ENCODE measurements at places on chromosomes 2 and 18.

- DNase-seq = peak; percentile 84
Observed at GRCh38 chr2:54859997-54860701, 136.7 kb downstream of the EML6 start.

GRCh38 chr2:122707224-122707824 lies 951.9 kb downstream of the TSN start:
- no peak for DNase-seq

DNA sequence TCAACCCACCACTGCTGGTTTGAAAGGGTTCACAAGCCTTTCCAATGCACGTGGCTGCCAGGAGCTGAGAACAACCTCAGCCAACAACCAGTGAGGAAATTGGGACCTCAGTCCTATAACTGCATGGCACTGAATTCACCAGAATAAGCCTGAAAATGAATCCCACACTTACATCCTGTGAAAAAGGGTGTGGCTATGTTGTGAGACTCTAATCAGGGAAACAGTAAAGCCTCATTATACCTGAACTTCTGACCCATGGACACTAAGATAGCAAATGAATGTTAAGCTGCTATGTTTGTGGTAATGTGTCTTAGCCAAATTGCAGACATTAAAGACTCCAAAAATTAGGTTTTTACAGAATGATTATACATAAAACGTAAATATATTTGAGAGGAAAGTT lies 515.8 kb downstream of the IRS1 start:
- DNase-seq = no peak

GRCh38 chr18:22499421-22499820 lies 81.7 kb upstream of the CTAGE1 start:
- no peak for DNase-seq

- no peak for DNase-seq
Observed at GRCh38 chr2:96773922-96774321, 13.2 kb downstream of the CNNM4 start.

DNA sequence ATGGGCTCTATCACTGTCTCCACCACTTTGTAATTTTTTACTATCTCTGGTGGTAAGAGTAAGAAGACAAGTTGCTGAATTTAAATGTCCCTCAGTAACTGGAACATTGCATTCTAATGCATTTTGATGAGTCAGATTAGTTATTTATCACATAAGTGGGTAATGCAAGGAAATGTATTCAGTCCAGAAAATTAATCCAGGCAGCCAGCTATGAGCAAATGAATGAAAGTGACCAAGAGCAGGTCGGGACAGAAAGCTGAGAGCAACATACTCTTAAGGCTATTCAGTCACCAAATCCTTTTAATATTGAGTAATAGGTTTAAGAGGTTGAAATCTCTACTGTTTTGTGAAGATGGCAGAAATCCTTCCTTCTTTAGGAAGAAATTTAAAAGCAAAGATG lies 265.5 kb upstream of the PARD3B start:
- DNase-seq = no peak

DNA sequence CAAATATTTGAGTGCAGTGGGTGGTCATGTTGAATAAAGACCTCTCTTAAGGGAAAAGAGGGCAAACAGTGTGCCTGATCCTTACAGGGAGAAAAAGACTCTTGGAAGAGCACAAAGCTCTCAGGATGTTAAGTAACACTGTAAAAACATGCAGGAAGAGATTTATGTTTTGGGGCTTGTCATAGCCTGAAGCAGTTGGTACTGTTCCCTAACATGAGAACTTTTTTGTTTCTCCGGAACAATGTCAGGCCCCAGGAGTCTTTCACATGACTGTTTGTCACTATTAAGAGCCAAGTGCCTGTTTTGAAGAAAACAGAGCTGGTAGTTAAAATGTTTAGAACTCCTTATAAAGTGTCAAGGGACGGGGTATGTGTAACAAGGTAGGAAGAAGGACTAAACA lies 83.7 kb upstream of the B3GNT2 start:
- DNase-seq = peak; percentile 35

GRCh38 chr18:49127471-49128190 lies 176.9 kb upstream of the SMAD7 start:
- DNase-seq = no peak

DNA sequence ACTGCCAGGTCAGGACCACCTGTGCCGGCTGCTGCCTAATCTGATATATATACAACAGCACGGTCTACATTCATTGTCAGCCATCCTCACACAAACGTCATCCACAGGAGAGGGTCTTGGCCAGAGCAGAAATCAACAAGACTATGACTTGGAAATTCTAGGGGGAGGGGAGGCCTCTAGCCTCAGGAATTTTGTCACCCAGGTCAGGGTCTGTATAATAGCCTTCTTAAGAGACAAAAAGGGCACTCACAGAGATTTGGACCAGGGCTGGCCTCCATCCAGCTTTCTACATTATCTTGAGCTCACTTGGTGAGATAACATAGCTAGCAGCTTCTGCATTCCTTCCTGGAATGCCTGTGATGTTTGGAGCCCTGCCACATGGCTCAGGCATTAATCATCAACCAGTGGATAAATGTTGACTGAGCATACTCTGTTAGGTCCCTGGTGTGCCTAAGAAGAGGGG lies 50.4 kb upstream of the CTIF start:
- DNase-seq = peak; percentile 87

DNA sequence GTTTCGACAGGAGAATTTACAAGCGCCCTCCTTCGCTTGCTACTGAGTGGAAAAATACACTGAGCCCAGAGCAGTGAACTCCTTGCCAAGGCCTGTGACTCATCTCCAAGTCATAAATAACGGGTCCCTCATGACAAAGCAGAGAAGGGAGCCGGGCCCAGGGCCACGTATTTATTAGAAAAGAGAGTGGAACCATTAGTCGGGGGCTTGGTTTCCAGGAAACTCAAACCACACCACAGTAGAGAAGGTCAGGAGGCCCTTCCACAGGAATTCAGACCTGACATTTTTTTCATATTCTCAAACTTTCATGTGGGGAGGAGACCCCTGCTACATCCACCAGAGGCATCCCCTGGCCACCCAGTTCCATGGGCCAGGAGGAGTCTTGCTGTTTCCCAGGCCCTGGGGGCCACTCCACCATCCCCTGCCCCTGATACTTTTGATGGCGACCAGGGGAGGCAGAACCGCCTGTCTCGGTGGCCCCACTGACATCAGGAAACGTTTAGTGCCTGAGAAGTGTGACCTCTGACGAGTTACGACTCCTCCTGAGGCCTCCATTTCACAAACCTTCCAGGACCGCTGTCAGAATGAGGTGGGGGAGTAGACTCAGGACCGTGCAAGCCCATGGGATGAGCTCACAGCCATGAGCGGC lies 289.7 kb downstream of the DYSF start:
- DNase-seq = peak; percentile 96

DNA sequence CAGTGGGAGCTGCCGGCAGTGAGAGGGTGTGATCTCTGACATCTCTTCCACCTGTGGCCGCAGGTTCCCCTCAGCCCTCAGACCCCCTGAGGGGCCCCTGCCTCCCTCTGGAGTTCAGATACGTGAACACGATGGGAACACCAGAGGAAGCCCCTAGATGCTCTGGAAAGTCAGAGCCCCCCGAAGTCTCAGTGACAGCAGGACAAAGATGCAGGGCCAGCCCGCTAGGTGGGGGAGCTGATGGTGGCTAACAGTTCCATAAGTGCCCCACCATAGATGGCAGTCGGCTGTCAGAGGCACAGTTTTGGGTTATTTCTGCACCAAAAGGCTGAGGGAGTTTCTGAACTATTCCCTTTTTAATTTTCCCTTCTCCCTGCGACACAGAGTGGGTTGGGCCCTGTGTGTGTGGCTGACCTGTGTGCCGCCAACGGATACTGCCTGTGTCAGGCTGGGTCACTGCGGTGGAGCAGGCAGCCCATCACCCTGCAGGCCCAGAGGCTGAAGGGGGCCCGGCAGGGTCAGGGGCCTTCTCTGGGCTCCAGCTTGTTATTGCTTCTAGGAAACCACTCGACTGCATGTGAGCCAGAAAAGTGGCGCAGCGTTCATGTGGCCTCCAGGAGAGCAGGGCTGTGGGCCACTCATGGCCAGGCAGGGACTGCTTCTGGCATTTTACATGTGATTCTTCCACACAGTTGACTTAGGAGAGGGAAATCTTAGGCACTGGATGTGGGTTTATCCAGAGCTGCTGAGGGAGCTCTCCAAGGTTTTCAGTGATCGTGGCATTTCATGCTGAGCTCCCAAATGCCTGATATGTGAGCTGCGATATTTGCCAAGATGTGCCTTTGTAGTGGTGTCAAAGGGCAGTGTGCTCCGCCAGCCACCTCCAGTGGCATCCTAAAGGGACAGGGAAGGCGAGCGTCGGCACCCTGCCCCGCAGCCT lies 225.1 kb downstream of the SH3RF3 start:
- DNase-seq = no peak

GRCh38 chr18:58132595-58133261 lies 88.7 kb downstream of the NEDD4L start:
- DNase-seq = no peak

GRCh38 chr2:29618024-29618423 lies 303.4 kb downstream of the ALK start:
- DNase-seq = no peak

DNA sequence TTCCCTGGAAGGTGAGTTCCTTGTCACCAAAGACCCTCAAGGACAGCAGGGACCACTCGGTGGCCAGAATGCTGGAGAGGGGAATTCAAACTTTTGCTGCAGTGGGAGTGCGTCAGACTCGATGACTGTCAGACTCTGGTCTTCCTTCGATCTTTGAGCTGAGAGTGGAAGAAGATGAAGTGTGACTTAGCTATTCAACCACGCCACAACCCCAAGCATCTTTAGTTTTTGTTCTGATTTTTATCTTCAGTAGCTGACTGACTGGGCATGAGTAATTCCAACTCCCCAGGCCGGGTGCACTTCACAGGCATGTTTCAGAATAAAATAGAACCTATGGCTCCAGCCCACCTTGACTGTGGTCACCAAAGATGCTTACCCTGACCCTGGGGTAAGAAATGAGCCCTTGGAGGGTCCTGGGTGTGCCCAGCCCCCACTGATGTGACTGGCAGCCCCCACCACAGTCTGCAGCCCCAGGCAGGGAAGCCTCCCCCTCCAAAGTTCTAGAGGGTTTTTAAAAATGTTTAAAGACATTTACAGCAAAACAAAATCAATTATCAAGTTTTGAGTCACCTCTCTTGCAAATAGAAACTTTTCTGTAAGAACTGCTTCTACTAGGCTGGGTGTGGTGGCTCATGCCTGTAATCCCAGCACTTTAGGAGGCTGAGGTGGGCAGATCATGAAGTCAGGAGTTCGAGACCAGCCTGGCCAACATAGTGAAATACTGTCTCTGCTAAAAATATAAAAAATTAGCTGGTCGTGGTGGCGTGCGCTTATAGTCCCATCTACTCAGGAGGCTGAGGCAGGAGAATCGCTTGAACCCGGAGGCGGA lies 24.9 kb upstream of the YWHAQ start:
- peak; percentile 96 for DNase-seq

- DNase-seq = no peak
Observed at GRCh38 chr2:59398081-59398480, 1155.4 kb downstream of the BCL11A start.

- peak; percentile 41 for DNase-seq
Observed at GRCh38 chr18:28007841-28008240, 169.1 kb downstream of the CDH2 start.

- no peak for DNase-seq
Observed at GRCh38 chr2:133452146-133452545, 116.1 kb downstream of the NCKAP5 start.

DNA sequence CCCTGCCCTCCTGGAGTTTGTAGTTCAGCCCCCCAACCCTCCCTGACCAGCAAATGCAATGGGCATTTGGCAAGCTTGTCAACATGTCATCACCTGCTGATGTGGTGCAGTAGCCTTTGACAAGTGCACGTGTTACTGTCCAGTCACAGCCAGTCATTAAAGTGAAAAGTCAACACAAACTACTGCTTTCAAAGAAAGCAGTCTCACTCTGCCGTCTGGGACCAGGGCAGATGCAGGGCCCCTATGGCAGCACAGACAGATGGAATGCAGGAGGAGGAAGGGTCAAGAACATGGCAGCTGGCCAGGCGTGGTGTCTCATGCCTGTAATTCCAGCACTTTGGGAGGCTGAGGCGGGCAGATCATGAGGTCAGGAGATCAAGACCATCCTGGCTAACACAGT lies 222.4 kb upstream of the OSR1 start:
- DNase-seq = no peak

DNA sequence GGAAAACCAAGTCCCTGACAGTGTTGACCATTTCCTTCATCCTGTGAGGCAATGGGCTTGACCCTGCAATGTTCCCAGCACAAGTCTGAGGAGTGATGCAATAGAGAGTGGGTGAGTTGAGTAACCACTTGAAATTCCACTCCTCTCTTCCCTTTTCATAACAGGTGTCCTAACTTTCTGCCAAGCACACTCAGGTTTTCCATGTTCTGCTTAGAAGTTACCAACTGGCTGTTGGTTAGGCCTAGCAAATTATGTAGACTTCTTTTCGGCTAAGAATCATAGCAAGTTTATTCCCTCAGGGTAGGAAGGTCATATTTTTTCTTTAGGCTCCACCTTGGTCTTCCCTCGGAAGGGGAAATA lies 11.5 kb downstream of the GNLY start:
- DNase-seq = peak; percentile 94

- no peak for DNase-seq
Observed at GRCh38 chr2:16623564-16624435, 41.8 kb downstream of the CYRIA start.

- DNase-seq = peak; percentile 91
Observed at GRCh38 chr2:239025096-239025801, 177.4 kb downstream of the TWIST2 start.

DNA sequence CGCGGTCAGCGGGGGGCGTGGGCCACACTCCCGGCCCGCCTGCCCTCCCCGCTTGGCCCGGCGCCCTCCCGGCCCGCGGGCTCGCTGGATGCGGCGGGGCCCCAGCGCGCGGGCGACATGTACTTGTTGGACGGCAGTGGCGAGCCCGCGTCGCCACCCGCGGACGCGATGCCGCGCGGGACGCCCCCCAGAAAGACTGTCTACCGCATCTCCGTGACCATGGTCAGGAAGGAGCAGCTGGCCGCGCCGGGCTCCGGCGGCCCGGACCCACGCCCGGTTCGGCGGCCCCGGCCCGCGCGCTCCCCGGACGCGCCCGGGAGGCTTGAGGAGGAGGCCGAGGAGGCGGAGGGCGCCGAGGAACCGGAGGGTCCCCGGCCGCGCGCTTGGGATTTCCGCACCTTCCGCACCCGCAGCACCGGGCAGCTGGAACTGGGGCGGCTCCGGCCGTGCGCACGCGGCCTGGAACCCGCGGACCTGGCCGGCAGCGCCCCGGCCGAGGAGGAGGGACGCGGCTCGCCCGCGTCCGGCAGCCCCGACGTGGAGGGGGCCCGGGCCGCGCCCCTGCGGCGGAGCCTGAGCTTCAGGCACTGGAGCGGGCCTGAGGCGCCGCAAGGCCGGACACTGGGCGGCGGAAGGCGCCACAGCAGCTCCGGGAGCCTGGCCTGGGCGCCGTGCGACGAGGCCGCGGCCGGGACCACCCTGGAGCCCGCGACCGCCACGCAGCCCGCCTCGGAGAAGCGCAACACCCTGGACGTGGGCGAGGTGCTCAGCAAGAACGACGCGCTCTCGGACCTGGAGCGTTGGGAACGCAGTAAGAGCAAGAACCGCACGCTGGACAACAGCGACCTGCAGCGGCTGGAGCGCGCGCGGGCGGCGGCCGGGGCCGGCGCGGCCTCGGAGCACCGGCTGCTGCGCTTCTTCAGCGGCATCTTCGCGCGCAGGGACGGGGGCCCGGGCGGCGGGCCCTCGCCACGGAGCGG lies 176.4 kb downstream of the AGAP1 start:
- DNase-seq = peak; percentile 96

- no peak for DNase-seq
Observed at GRCh38 chr18:78757014-78757413, 222.6 kb upstream of the SALL3 start.
